Stimulated activated CD8-positive, alpha-beta memory T cell treated with anti-CD3 and anti-CD28 coated beads, Interleukin-7, amount 100 ng/mL, for 1 hour (primary cell): ENCODE measurements at places on chromosomes 2 and 18.

- no peak for DNase-seq
Measured at GRCh38 chr18:35732162-35732561, 150.6 kb downstream of the GALNT1 start.

DNA sequence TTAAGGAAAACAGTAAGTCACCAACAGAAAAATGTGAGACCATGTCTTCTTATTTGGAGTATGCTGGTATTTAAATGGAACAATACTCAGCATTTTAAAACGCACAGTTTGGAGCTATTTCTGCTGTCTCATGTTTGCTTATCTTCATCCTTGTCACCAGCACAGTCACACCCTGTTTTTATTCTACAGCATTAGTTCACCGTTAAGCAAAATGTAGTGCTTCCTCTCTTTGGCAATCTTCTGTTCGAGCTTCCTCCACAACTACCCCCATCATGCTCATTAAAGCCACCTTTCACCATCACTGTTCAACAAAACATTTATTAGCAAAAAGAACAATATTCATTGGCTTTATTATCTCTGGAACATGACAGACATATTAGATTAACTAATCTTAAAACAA, 64.0 kb downstream of the SLC40A1 start:
- DNase-seq = no peak

GRCh38 chr18:54957296-54957832, 1.9 kb downstream of the CCDC68 start:
- no peak for DNase-seq

- no peak for DNase-seq
Measured at GRCh38 chr2:154527962-154528361, 170.5 kb upstream of the KCNJ3 start.

- no peak for DNase-seq
Measured at GRCh38 chr2:236124182-236124893, 43.8 kb downstream of the GBX2 start.

- DNase-seq = no peak
Measured at GRCh38 chr2:3168230-3168891, 209.3 kb downstream of the EIPR1 start.

DNA sequence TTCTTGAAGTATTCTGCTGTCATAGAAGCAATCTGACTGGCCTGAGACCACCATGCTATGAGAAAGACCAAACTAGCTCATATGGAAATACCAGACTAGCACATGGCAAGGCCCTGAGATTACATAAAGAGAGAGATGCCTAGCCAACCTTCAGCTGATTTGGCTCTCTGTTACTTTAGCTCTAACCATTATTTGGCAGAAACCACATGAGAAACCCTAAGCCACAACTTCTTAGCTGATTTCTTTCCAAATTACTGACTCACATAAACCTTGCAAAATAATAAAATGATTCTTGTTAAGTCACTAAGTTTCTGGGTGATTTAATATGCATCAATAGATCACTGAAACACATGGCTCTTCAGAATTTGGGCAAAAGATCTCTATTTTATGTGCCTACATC, 295.0 kb upstream of the ZNF521 start:
- no peak for DNase-seq

DNA sequence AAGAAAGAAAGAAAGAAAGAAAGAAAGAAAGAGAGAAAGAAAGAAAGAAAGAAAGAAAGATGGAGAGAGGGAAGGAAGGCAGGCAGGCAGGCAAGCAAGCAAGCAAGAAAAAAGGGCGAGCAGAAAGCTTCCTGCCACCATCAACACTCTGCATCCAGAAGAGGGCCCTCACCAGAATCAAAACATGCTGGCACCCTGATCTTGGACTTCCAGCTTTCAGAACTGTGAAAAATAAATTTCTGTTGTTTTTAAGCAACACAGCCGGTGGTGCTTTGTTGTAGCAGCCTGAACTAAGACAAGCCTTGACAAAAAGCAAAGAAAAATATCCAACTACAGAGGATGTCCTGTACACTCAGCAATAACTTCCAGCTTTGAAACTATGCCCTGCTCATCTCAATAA, 401.7 kb downstream of the LRATD1 start:
- DNase-seq = no peak

DNA sequence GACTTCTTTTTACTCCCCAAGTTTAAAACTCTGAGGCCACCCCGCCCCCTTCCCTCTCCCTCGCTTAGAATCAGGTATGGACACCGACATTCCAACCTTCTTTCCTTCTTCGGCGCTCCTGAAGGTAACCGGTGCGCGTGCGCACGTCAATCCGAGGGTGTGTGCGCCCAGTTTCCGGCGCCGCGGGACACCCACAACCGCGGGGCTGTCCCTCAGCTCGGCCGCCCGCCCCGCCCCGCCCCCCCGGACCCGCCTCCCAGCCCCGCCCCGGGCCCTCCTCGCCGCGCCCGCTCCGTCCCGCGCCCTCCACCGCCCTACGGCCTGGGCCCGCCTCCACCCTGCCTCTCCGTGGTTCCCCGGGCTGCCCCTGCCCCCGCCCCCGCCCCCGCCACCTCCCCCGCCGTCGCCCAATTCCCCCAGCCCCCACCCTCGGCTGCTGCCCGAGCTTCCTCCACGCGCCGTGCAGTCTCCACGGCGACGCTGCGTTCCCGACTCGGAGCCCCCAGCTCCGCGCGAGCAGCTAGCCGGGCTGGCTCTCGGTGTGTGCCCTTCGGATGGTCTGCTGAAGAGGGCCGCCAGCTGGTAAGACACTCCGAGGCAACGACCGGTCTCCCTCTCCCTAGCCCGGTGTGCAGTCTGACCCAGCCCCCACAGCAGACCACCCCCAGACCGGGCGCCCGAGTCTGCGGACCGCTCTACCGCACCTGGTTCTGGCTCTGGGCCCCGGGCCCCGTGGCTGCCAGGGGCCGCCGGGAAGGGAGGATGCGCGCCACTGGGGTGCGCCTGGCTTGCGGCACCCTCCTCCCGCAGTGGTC, 635 bp downstream of the ERICH2 start:
- DNase-seq = peak; percentile 32

GRCh38 chr2:44663471-44664073, 277.9 kb upstream of the SIX3 start:
- no peak for DNase-seq

DNA sequence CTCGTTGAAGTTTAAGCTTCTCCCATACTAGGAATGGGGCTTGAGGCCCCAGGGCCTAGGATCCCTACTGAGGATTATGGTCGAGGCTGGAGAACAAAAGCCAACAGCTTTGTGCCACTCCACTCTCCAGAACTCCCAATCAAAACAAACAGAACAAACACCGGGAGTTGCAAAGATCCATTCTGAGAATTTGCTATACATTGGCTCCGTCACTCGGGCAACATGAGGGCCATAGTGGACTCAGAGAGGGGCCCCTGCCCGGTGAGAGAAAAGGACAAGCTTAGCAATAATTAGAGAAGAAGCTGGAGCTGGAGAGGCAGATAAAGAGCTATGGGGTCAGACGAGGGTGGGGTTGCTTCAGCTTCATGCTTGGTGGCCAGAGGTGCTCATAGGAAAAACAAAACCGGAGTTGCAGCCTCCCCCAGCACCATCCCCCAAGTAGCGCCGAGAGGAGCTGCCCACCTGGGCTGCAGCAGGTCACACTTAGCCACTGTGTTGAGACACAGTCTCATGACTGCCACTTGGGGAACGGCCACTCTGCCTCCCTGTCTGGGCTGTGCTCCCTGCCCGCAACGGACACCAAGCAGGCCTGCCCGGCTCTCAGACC, 142.3 kb upstream of the HAAO start:
- DNase-seq = no peak

- no peak for DNase-seq
Measured at GRCh38 chr2:222656526-222657446, 894 bp upstream of the FARSB start.

DNA sequence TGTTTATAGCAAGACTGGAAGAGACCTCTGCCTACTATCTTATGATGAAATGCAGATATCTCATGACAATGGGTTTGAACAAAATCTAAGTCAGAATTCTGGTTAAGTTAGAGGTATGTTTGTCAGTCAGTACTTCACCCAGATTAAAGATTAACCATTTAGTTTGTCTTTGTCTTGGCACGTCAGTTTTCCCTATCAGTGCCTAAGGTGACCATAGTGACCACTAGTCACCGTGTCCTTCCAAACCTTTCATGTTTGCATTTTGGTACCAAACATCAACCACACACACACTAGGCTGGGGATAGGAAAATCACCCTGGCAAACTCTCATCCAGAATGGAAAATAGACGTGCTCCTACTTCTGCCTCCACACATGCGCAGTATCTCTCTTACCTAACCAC, 248.9 kb downstream of the PIEZO2 start:
- DNase-seq = no peak
